ENCODE measurements at places on chromosomes 4 and X.
A peak's percentile ranks its signal among the peaks of the same experiment; 100 is the strongest.

DNA sequence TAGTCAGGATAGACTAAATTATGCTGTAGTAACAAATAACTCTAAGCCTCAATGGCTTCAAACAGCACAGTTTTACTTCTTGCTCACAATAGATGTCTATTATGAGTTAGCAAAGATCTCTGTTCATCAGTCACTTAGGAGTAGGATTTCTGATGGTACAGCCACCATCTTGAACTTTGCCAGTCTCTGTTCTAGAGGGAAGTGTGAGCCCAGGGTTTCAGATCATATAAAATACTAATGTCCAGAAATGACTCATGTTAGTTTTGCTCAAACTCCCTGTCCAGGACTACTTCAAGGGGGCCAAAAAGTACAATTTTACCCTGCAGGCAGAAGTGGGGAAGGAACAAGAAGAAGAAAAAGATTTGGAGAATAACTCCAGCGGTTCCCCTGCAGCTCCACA lies 77.1 kb upstream of the LSM6 start:
- DNase-seq: no peak

DNA sequence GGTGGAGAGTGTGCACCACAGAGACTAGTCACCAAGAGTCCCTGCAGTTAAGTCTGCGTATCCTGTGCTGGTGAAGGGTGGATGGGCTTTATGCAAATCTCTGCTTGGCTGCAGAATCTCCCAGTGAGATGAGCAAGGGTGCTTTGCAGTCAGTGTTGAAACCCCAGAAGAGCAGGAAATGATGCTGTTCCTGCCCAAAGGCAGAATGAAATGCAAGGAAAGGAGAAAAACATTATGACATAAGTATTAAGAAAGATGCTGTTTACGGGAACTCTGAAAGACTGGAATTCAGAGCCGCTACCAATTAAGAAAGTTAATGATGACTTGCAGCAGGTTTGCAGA lies 25.4 kb upstream of the ACSL1 start:
- no peak for DNase-seq

DNA sequence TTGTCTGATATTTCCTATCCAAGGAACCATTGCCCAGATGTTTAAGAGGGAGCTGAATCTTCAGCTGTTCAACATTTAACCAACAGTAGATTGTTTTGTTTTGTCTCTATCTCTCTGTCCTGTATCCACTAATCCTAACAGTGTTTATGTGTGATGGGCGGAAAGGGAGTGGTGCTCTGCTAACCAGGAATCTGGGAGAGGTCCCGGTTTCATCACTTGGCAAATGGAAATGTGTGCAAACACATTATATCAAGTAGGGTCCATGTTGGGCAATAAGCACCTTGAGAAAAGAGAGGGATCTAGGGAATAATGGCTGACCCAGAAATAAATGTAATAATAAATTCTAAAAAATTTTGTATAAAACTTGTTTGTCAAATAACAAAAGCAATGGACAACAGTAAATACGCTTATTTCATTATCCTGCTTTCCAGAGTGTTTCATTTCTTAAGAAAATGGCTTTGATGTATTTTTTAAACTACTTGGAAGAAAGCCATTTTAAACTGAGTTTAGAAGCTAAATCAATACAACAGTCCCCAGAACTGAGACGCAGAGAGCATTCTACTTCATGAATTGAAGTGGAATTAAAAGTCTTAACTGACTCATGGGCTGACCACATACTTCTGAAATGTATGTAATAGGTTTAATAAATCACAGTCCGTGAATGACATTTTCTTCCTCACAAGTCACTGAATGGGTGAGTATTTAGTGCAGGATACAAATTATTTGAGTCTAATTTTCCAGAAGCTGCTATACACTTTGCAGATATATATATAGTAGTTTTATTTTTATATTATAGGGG lies 55.8 kb downstream of the EMCN start:
- no peak for DNase-seq

- no peak for DNase-seq
Observed at GRCh38 chr4:74067586-74067985, 29.1 kb upstream of the CXCL3 start.

DNA sequence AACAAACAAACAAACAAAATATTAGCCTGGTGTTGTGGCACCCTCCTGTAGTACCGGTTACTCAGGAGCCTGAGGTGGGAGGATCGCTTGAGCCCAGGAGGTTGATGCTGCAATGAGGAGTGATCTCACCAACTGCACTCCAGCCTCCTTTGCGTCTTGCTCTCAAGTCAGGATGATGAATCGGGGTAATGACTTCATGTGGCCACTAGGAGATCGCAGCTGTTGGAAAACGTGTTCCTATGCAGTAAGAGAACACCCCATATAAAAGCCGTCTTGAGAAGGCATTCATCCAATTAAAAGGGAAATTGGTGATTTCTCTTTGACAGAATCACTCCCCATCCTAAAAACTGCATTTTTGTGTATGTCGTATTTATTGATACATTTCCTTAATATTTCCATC lies 6.9 kb downstream of the CCNB3 start:
- DNase-seq: no peak

DNA sequence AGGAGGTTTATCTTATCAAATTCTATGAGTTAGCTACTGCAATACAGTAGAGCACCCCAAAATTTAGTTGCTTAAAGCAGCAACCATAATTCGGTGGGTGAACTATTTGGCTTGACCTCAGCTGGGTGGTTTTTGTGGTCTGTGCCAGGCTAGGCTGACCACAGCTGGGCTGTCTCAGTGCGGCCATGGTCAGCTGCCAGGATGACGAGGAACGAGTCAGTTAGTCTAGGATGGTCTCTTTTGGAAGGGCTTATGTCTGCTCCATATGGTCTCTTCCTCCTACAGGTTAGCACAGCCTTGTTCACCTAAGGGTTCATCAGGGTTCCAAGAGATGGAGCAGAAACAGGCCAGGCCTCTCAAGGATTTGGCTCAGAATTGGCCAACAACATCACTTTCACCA lies 210.4 kb downstream of the PALLD start:
- no peak for DNase-seq

GRCh38 chr4:95181243-95181995 lies 367.4 kb downstream of the UNC5C start:
- DNase-seq: no peak

DNA sequence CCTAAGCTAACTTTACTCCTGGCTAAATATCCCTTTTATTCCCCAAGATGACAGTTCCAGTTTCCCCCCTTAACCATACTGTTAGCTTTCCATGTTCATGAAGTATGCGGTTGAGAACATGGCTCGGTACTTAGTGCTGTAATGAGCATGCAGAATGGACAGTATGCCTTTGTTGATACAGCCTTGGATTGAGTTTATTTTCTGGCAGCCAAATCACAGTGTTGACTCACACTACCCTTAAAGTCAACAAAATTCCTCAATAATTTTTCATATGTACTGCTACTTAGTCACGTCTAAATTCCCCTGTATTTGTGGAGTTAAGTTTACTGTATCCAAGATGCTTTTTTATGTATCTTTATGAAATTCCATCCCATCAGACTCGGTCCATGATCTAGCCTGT lies 1.4 kb upstream of the VEGFC start:
- no peak for DNase-seq

DNA sequence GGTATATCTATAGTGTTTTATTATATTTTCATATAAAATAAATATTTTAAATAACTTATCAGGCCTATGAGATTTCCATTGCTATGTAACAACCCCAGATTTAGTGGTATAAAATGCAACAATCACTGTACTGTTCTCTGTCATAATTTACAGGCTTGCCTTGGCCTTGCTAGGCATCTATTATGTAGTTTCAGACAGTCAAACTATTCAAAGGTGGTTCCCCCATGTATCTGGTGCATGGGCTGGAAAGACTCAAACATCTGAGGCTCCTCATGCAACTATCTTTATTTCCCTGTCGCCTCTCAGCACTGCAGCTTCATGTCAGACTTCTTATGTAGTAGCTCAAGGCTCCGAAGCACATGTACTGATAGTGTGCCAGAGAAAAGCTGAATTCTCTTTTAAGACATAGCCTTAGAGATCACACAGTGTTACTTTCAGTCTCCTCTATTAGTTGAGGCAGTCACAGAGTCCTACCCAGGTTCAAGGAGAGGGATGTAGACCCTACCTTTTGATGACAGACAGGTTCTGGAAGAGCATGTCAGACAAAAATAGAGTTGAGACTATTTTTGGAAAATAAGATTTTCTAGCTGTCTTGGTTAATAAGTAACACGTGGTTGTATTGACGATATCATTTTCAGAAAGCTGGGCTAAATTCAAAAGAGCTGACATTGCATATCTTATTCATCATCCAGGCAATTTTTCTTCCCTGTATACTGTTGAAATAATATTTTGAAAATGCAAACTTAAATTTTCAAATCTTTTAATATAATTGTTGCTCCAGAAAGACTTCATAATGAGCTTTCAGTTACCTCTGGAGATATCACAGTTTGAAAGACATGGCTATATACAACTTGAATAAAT lies 19.4 kb downstream of the MTTP start:
- no peak for DNase-seq

DNA sequence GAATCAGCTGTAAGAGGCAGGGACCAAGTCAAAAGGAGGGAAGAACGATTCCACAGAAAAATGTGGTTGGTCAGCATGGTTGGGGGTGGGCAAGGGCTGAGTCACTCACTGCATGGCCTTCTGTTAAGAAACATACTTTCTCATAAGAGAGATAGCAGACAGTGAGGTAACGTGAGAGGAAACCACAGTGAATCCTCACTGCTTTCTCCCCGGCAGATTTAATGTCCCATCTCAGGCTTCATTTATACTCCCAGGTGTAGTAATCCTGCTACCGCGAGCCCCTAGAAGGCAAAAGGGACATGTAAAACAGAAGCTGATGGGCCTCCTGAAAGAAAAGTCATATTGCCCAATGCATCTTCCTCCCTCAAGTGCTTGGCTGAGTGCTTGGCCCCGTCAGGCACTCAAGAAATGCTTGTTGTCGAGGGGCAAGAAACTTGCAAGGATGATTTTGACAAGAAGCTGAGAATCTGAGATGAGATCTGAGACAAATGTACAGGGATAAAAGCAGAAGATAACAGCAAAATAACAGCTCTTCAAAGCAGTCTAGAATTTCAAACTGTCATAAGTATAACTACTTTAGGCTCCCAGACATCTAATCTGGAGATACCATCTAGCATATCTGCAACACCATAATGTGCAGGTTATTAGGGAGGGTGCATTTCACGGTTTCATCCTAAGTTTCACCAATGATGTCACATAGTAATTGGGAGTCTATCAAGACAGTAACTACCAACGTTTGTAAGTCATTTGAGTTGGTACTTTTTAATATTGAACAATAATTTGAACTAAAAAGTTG lies 40.2 kb downstream of the SH3KBP1 start:
- DNase-seq: peak; percentile 27

- DNase-seq: no peak
Observed at GRCh38 chr4:68180849-68181526, 51.3 kb upstream of the TMPRSS11F start.

GRCh38 chrX:103685396-103685795 lies 1.1 kb downstream of the MORF4L2 start:
- no peak for DNase-seq

- DNase-seq: no peak
Observed at GRCh38 chrX:103256651-103257050, 1.7 kb upstream of the TCEAL8 start.
